Stimulated activated CD4-positive, alpha-beta T cell treated with anti-CD3 and anti-CD28 coated beads, Interleukin-1b, Interleukin-23, amount 100 ng/mL, for 4 hours (primary cell): ENCODE measurements at places on chromosomes 1 and 21.

DNA sequence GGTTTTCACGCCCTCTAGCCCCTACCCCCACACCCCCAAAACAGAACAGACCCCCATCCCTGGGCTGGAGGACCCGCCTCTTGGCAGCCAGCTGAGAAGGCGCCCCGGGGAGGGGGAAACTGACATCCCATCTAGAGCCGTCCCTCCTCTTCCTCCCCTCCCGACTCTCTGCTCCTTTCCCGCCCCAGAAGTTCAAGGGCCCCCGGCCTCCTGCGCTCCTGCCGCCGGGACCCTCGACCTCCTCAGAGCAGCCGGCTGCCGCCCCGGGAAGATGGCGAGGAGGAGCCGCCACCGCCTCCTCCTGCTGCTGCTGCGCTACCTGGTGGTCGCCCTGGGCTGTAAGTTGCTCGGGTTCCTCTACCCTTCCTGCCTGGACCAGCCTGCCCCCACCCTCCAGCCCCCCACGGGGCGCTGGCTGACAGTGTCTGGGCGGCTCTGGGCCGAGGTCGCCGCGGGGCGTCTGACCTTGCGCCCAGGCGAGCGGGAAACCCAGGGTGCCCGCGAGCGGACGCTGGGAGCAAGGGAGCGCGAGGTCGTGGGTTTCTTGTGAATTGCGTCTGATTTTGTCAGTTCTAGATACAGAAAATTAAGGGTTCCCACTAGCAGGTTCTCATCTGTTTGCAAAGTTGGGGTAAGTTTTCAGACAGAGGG, 618 bp downstream of the JAM2 start:
- DNase-seq, result peak; percentile 34

- DNase-seq, result no peak
Measured at GRCh38 chr1:92444351-92444750, 42.4 kb downstream of the GFI1 start.

DNA sequence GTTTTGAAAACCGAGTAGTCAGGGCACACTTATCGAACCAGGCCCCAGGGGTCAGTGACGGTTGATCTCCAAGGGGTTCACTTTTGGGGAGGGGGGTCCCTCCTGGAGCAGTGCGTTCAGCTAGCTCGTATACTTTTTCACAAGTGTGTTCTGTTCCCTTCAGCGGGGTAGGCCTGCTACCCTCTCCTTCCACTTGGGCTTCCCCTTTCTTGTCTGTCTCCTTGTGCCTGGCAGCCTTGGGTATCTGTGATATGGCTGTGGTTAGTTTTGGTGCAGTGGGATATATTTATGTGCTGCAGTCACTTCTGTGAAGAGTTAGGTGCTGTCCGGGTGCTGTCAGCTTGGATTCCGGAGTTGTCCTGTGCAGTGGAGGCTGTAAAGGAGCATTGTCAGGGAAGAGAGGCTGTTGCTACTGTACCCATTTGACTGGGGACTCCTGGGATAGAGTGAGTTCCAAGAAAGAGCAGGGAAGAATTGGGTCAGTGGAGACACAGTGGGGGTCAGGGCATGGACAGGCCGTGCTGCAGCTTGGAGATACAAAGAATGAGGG, 29.7 kb downstream of the ADARB1 start:
- DNase-seq, result no peak

DNA sequence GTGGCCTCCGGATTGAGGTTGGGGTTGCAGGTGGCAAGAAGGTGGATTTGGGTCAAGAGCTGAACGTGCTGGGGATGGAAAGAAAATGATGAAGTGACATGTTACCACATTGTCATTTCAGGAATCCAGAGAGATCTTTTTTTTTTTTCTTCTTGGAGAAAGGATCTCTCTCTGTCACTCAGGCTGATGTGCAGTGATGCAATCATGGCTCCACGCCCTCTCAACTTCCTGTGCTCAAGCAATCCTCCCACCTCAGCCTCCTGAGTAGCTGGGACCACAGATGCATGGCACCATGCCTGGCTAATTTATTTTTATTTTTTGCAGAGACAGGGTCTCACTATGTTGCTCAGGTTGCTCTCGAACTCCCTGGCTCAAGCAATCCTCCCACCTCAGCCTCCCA, 80.6 kb downstream of the GON4L start:
- no peak for DNase-seq

- DNase-seq, result no peak
Measured at GRCh38 chr1:232037774-232038388, 411.3 kb downstream of the DISC1 start.

DNA sequence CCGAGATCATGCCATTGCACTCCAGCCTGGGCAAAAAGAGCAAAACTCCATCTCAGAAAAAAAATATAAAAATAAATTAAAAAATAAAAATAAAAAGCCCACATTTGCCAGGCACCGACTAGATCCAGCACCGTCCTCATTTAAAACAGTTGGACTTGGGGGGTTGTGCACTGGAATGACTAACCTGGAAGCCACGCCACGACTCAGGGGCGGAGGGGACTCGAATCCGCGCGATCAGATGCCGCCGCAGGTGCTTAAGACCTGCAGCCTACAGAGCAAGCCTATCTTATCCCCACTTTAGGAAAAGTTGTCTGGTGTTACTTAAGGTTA, 38.5 kb downstream of the ZBTB8OS start:
- DNase-seq, result no peak

DNA sequence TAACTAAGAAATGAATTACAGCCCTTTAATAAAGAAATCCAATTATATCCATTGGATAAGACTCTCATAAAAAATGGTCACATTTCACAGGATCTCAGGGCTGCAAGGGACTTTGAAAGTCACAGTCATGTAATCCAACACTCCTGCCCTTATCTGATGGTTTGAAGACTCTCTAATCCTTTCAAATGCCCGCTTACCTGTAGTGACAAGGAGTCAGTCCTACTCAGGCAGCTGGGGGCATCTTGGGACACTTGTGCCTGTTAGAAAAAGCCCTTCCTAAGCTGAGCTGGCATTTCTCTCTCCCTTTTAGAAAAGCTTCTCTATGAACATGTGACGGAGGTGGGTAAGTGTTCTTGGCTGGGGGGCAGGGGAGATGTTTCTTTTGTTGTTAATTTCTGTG, 11.0 kb upstream of the ZNF691 start:
- DNase-seq, result no peak

DNA sequence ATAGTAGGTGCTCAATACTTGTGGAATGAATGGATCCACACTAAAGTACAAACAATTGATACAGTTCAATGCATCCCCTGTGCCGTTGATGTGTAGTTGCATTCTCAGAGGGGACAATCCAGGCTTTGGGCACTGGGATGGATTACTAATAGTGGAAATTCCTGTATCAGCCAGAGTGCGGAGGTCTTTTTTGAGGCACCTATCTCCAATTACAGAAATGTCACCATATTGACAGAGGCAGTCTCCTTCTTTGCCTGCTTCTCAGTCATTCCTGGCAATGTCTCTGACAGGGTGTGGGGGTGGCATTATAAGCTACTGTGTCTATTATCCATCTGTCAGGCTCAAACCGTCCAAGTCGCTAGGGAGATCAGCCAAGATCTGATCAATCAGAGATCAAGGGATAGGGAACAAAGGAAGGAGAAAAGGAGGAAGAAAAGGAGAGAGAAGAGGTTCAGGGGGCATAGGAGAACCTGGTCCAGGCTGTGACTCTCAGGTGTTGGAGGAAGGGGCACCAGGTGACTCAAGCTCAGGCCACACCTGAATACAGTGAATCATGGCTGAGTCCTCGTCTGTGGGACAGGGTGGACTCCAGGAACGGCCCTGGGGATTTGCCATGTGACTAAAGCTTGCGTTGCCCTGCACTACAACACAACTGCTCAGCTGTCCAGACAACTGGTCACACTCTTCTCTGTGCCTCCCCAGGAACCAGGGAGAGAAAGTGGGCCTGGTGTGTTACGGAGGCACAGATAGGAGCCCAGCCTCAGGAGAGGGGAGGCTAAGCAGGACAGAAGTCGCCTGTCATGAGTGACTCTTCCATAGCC, 3.4 kb upstream of the LAMB3 start:
- DNase-seq, result no peak

DNA sequence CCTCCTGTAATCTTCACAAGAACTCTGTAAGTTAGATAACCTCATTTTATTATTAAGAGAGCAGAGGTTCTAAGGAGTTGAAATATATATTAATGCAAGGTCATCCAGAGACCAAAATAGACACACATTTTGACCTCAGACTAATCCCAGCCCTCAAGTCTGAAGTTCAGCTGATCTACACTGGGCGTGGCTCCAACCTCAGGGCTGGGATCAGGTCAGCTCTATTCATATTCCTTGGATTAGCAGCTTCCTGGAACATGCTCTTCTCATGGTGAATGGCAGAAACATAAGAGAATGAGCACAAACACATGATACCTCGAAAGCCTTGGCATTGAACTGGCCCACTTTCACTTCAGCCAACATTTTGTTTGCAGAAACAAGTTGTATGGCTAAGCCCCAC, 200.8 kb upstream of the ST6GALNAC5 start:
- DNase-seq, result no peak

GRCh38 chr1:47388891-47389238, 27.2 kb upstream of the FOXE3 start:
- DNase-seq, result peak; percentile 31

- DNase-seq, result no peak
Measured at GRCh38 chr1:233379869-233380438, 52.4 kb downstream of the MAP3K21 start.

DNA sequence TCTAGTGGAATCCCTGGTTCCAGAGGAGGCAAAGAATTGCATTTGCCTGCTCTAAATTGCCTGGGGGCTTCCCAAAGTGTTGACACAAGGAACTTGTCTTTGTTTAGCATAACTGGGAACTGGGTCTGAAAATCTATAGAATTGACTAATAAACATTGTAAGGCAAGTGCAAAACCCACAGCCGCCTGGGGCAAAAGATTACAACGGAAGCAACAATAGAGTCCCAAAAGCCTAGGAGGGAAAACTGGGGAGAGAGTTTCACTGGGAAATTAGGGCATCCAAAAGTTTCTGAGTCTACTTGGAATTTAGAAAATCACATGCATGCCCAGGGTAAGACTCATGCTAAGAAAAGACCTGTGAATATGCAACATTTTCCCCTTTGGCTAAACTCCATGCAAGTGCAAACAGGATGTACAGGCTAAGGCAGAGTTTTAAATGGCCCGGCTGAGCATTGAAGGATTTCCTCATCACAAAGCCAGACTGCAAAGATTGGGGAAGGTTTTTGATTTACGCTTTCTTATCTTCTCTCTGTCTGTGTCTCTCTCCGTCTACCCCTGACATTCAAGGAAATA, 725.3 kb upstream of the NCAM2 start:
- no peak for DNase-seq

DNA sequence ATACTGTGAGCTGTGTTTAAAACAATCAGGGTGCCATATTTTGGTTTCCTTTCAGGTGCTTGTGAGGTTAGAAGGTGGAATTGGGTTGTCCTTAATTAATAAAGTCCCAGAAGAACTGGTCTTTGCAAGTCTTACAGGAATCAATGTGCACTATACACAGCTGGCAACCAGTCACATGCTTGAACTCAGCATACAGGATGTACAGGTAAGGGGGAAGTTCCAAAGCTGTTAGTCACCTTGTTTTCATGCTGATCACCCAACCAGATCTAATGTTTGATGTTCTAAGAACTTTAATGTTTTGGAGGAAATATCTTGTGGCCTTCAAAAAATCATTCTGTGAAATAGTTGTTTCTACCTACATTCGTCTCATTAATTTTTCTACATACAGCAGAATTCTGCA, 156.3 kb downstream of the VPS13D start:
- DNase-seq, result no peak

GRCh38 chr1:173341307-173341706, 134.2 kb upstream of the TNFSF4 start:
- no peak for DNase-seq

GRCh38 chr1:240732390-240732789, 120.4 kb upstream of the GREM2 start:
- no peak for DNase-seq
